ENCODE measurements at places on chromosomes 6 and 20. TPM values are rescaled to one million over a fixed set of nuclear protein-coding genes. Genes with fewer than 3 reads are reported as not detected.
A peak's percentile ranks its signal among the peaks of the same experiment; 100 is the strongest.

TRIM40 gene
- polyA plus RNA-seq = not detected

MUCL3 gene
- not detected for polyA plus RNA-seq

PNPLA1 gene
- polyA plus RNA-seq = not detected

KHDC1L gene
- not detected for polyA plus RNA-seq

POU5F1 gene
- polyA plus RNA-seq = not detected

TM9SF4 gene
- polyA plus RNA-seq = 31.4 TPM

SNAP25 gene
- polyA plus RNA-seq = not detected

GRM1 gene
- 0.10 TPM for polyA plus RNA-seq

GRCh38 chr6:55174211-55175026 lies at the start of gene HCRTR2:
Gene HCRTR2, plus strand, starts transcription at chr6:55174515. Its CDS starts 73 bp downstream, at chr6:55174588.
- no peak for DNase-seq
- no peaks in the 10 kb centered on the region for H3K4me1 ChIP-seq
- no peak within 1 kb of the TSS for H3K27ac ChIP-seq
- no peak within 1 kb of the TSS for H3K4me3 ChIP-seq
- no peaks in the 10 kb centered on the region for H3K36me3 ChIP-seq
- H3K27me3 ChIP-seq = no peaks in the 10 kb centered on the region

GRCh38 chr6:4575714-4576113 lies 200.5 kb upstream of the CDYL start:
- no peak overlapping the region for H3K27ac ChIP-seq
- no peaks in the 10 kb centered on the region for H3K36me3 ChIP-seq
- no peaks in the 10 kb centered on the region for H3K27me3 ChIP-seq
- no peaks in the 10 kb centered on the region for H3K4me1 ChIP-seq

- H3K27ac ChIP-seq = no peak overlapping the region
- no peak for DNase-seq
- peaks cover 5% of the 10 kb centered on the region for H3K4me1 ChIP-seq
- H3K36me3 ChIP-seq = no peaks in the 10 kb centered on the region
- H3K4me3 ChIP-seq = no peak overlapping the region
- peaks cover 2% of the 10 kb centered on the region for H3K27me3 ChIP-seq
Measured at GRCh38 chr6:110858562-110859214, 15.9 kb upstream of the AMD1 start.

DNA sequence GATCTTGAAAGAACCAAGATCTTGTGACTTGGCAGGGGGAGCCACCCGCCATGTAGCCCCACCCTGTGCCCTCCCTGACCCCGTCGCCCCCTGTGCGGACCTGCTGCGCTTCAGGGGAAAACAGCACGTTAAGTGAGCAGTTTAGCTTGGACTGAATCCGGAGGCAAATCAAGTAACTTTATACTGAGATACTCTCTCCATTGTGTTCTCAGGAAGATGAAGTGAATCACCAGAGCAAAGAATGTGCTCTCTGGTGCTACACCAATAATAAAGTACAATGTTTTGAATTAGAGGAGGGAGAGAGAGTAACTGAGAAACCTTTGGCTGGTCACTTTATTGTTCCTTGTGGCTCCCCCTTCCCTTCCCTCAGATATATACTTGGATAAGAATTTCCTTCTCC lies 83.4 kb downstream of the TXNDC5 start:
- DNase-seq = no peak
- H3K27ac ChIP-seq = no peak overlapping the region
- H3K27me3 ChIP-seq = peaks cover 2% of the 10 kb centered on the region
- H3K4me1 ChIP-seq = no peaks in the 10 kb centered on the region
- no peaks in the 10 kb centered on the region for H3K36me3 ChIP-seq

- peaks cover 21% of the 10 kb centered on the region for H3K4me1 ChIP-seq
- no peak overlapping the region for H3K4me3 ChIP-seq
- no peak for DNase-seq
- H3K27ac ChIP-seq = no peak overlapping the region
Measured at GRCh38 chr6:56956491-56956890, 1.6 kb downstream of the BEND6 start.

DNA sequence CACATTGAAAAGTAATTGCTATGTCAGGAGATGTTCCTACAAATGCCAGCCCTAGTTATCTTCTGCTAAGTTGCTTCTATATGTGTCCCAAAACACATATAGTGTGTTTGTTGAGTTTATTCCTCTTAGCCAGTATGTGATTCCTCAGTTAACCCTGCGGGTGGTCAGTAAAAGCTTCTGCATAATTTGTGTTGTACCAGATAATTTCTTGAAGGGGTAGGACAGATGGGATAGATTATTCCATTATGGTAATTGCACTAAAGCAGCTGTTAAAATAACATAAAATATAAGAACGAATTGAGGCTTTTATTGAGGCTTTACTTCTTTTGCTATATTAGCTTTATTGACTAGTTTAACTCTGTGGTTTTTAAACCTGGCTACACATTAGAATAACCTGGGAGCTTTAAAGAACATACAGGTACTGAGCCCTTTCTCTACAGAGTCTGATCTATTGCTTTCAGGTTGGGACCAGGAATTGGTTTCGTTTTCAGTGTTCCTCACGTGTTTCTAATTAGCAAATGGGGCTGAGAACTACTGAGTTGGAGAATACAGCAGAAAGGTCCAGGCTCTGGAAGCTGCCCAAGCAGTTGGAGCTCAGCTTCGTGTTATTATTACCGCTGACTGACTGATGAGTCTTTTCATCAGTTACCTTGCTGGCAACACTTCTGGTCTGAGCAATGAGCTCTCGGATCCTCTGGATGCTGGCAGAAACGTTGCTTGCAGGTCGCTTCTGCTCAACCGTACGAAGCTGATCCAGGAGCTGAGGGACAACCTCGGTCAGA lies 56.9 kb downstream of the FAM229B start:
- H3K27me3 ChIP-seq = peaks cover 6% of the 10 kb centered on the region
- no peaks in the 10 kb centered on the region for H3K4me1 ChIP-seq
- DNase-seq = no peak

DNA sequence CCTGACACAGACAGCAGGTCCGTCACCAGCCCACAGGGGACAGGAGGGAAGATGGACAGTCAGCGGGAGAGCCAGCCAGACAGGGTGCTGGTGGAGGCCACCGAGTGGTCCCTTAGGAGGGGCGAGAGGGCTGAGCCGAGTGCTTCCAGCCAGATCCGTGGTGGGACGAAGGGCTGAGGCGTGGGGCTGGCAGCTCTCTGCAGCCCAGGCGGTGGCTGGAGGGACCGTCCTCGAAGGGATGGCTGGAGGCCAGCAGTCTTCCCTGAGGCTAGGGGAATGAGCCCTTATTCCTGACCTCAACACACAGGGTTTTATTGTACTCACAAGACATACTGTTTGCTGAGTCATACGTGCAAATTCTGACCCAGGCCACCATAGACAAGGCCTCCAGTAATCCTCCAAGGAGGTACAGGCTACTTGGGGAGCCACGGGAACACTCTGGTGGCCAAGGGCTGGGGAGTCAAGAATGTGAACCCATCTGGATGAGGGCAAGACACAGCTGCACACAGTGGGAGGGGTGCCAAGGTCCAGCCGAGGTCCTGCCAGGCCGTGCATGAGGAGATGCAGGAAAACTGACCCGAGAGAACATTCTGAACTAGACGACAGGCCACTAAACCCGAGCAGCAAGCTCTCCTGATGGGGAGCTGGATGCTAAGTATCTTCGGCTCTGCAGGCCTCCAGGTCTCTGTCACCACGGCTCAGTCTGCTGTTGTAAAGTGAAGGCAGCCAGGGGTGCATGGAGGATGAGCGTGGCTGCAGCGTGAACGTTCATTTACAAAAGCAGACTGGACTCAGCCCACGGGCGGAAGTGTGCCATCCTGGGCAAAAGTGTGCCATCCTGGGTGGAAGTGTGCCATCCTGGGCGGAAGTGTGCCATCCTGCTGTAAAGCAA lies 242.5 kb downstream of the TTLL2 start:
- H3K27me3 ChIP-seq = no peaks in the 10 kb centered on the region
- no peaks in the 10 kb centered on the region for H3K4me1 ChIP-seq
- no peaks in the 10 kb centered on the region for H3K36me3 ChIP-seq
- DNase-seq = no peak

- peak overlapping the region; percentile 67 for H3K4me3 ChIP-seq
- H3K27ac ChIP-seq = no peak overlapping the region
- no peaks in the 10 kb centered on the region for H3K36me3 ChIP-seq
- DNase-seq = no peak
Measured at GRCh38 chr20:53739799-53740785, 146.5 kb upstream of the ZNF217 start.

GRCh38 chr6:79410806-79411205 lies 126.4 kb downstream of the LCA5 start:
- no peak overlapping the region for H3K27ac ChIP-seq
- H3K36me3 ChIP-seq = no peaks in the 10 kb centered on the region
- H3K27me3 ChIP-seq = no peaks in the 10 kb centered on the region
- H3K4me1 ChIP-seq = no peaks in the 10 kb centered on the region

DNA sequence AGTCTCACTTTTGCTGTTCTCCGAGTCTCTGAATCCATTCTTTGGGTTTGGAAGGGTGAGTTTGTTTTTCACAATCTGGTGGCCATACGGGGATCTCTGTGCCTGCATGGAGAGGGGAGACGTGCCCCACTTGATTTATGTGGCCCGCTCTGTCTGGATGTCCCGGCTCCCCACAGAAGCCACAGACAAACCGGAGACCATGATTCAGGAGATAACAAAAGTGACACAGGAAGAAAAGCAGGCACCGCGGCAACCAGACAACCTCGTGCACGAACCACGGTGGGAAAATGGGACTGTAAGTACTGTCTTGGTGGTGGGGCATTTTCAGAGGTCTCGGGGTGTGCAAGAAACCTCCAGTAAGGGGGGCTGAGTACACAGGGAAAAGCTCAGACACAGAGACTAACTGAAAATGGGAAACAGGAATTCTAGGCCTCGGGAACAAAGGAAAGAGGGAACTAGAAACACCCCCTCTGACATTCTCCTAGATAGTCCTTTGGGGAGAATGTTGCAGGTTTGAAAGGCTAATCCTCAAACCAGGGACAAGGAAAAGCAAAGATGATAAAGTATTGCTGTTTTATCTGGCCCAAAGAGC lies 22.1 kb upstream of the ZNF318 start:
- no peaks in the 10 kb centered on the region for H3K36me3 ChIP-seq
- peaks cover 21% of the 10 kb centered on the region for H3K4me1 ChIP-seq
- H3K27me3 ChIP-seq = no peaks in the 10 kb centered on the region
- no peak for DNase-seq
- no peak overlapping the region for H3K27ac ChIP-seq
- no peak overlapping the region for H3K4me3 ChIP-seq

GRCh38 chr6:6614983-6615349 lies 26.4 kb downstream of the LY86 start:
- no peaks in the 10 kb centered on the region for H3K36me3 ChIP-seq
- peak overlapping the region; percentile 58 for H3K27ac ChIP-seq
- peaks cover 30% of the 10 kb centered on the region for H3K4me1 ChIP-seq

- H3K27ac ChIP-seq = peak overlapping the region; percentile 87
- peaks cover 1% of the 10 kb centered on the region for H3K27me3 ChIP-seq
- DNase-seq = peak; percentile 80
Measured at GRCh38 chr6:132813173-132813856, 1.1 kb upstream of the RPS12 start.

DNA sequence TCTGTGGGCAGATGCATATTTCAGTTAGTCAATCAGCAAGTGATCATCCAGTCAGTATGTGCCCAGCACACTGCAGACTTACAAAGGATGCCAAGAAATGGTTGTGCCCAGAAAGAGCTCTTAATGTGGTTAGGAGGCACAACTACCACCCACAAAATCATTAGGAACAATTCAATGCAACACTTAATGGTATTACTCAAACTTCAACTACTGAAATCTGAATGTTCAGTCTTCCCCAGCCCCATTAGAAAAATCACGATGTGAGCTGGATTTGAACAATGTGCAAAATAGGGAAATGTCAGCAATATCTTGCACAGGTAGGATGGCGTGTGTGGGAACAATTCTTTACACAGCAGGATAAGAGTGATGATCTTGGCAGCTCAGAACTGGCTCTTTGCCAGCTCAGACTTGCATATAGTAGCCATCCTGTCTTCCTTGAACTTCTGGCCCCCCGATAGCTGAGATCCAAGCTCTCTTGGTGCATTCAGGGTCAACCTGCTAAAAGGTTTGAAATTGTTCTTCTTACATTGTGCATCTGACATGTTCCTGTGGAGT lies 556.7 kb upstream of the HTR1E start:
- H3K4me1 ChIP-seq = no peaks in the 10 kb centered on the region
- H3K36me3 ChIP-seq = no peaks in the 10 kb centered on the region
- H3K27me3 ChIP-seq = no peaks in the 10 kb centered on the region
- no peak for DNase-seq
- H3K27ac ChIP-seq = no peak overlapping the region

DNA sequence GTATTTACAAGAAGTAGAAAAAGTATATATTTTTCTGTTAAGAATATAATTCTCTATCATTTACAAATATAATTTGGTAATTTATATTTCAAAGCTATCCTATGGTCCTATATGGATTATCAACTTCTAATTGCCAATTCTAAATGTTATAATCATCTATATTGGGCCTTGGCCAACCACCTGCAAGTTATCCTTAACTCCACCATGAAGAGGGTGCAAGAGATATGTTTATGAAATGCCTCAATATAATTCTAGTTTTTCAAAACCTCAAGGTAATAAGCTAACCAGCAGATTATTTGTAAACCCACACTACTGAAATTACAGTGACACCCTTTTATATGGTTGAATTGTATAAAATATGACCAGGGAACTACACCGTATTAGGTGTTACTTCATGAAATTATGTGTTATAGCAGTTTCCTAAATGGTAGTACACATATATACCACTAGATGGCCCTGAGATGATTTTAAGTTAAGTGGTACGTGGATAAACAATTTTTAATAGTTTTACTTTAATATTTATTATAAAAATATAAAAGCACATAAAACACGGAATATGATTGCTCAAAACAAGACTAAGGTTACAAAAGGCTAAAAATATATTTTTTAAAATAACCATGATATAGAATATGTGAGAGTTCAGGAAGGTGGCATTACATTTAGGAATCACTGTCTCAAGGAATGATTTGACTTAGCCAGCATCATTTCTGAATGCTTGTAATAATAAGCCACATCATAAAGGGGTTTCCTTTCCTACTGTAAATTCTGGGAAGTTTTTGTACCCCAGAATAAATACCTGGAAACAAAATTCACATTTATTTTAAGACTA lies 9.8 kb upstream of the PNISR start:
- H3K27ac ChIP-seq = no peak overlapping the region
- peaks cover 7% of the 10 kb centered on the region for H3K36me3 ChIP-seq
- no peaks in the 10 kb centered on the region for H3K4me1 ChIP-seq
- no peak overlapping the region for H3K4me3 ChIP-seq
- H3K27me3 ChIP-seq = no peaks in the 10 kb centered on the region

- no peak overlapping the region for H3K27ac ChIP-seq
- H3K27me3 ChIP-seq = no peaks in the 10 kb centered on the region
- no peak for DNase-seq
- H3K36me3 ChIP-seq = no peaks in the 10 kb centered on the region
Measured at GRCh38 chr20:60102665-60103210, 144.5 kb downstream of the CDH26 start.

GRCh38 chr20:47760686-47761481 lies 24.4 kb downstream of the SULF2 start:
- no peaks in the 10 kb centered on the region for H3K36me3 ChIP-seq
- no peak for DNase-seq
- H3K4me1 ChIP-seq = no peaks in the 10 kb centered on the region
- no peak overlapping the region for H3K27ac ChIP-seq
- peaks cover 4% of the 10 kb centered on the region for H3K27me3 ChIP-seq

GRCh38 chr6:90168693-90169131 lies 127.9 kb downstream of the BACH2 start:
- no peaks in the 10 kb centered on the region for H3K4me1 ChIP-seq
- no peak for DNase-seq
- H3K4me3 ChIP-seq = no peak overlapping the region

- no peaks in the 10 kb centered on the region for H3K4me1 ChIP-seq
- DNase-seq = no peak
- H3K4me3 ChIP-seq = no peak overlapping the region
- H3K27ac ChIP-seq = no peak overlapping the region
Measured at GRCh38 chr6:69881322-69882151, 15.2 kb downstream of the COL19A1 start.

Data from CD4-positive, CD25-positive, alpha-beta regulatory T cell (primary cell).